ENCODE measurements at places on chromosomes 4 and X. TPM values are rescaled to one million over a fixed set of nuclear protein-coding genes. Genes with fewer than 3 reads are reported as not detected.
A peak's percentile ranks its signal among the peaks of the same experiment; 100 is the strongest.

The PABPC1L2B gene
- 0.19 TPM for total RNA-seq

The PDZD4 gene
- total RNA-seq: 194 TPM

- DNase-seq: peak; percentile 43
- H3K27me3 ChIP-seq: no peaks in the 10 kb centered on the region
- 0 out of 2 replicates have a peak overlapping the region, but pooled peaks have one; percentile 17 for H3K4me3 ChIP-seq
- no peaks in the 10 kb centered on the region for H3K4me1 ChIP-seq
Measured at GRCh38 chrX:270848-271367, 10.3 kb upstream of the PLCXD1 start.

DNA sequence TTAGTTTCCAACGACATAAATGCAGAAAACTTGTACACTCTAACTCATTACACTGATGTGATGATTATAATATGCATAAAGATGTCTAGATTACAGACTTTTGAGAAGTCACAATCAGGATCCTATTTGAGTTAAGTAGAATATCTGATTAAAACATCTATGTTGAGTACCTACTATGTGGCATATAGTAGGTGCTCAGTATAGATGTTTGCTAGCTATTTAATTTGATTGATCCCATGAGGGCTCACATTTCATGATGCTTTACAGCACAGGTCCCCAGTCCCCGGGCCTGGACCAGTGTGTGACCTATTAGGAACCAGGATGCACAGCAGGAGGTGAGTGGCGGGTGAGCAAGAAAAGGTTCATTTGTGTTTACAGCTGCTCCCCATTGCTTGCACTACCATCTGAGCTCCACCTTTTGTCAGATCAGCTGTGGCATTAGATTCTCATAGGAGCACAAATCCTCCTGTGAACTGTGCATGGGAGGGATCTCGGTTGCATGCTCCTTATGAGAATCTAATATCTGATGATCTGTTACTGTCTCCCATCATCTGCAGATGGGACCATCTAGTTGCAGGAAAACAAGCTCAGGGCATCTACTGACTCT lies 33.0 kb upstream of the CXCL8 start:
- DNase-seq: no peak
- no peak overlapping the region for H3K4me3 ChIP-seq
- no peaks in the 10 kb centered on the region for H3K36me3 ChIP-seq
- H3K27ac ChIP-seq: no peak overlapping the region
- no peaks in the 10 kb centered on the region for H3K27me3 ChIP-seq
- H3K4me1 ChIP-seq: peaks cover 24% of the 10 kb centered on the region

DNA sequence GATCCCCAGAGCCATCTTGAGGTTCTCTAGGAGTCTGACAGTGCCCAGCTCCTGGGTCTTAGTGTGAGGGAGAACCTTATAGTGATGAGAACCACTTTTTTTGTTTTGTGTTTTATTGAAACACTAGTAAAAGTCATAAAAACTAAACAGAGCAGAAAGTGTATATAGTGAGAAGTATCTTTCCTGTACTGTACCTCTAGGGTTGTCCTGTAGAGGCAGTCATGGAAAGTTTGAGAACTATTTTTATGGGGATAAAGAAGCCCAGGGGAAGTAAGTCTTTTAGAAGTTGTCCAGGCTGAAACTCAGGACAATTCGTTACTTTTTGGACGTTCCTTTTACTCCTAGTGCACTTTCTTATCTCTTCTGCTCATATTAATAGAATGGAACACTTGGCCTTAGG lies 40.9 kb downstream of the ADH5 start:
- H3K27ac ChIP-seq: 0 out of 2 replicates have a peak overlapping the region, but pooled peaks have one; percentile 39
- peaks cover 40% of the 10 kb centered on the region for H3K36me3 ChIP-seq
- H3K4me1 ChIP-seq: no peaks in the 10 kb centered on the region
- H3K4me3 ChIP-seq: no peak overlapping the region
- no peak for DNase-seq
- no peaks in the 10 kb centered on the region for H3K27me3 ChIP-seq

- no peak overlapping the region for H3K27ac ChIP-seq
- H3K27me3 ChIP-seq: no peaks in the 10 kb centered on the region
- H3K4me3 ChIP-seq: no peak overlapping the region
- H3K4me1 ChIP-seq: no peaks in the 10 kb centered on the region
Measured at GRCh38 chrX:119503484-119503861, 35.2 kb downstream of the SLC25A5 start.
